ENCODE measurements at places on chromosomes 2 and 18. TPM values are rescaled to one million over a fixed set of nuclear protein-coding genes. Genes with fewer than 3 reads are reported as not detected.

DNA sequence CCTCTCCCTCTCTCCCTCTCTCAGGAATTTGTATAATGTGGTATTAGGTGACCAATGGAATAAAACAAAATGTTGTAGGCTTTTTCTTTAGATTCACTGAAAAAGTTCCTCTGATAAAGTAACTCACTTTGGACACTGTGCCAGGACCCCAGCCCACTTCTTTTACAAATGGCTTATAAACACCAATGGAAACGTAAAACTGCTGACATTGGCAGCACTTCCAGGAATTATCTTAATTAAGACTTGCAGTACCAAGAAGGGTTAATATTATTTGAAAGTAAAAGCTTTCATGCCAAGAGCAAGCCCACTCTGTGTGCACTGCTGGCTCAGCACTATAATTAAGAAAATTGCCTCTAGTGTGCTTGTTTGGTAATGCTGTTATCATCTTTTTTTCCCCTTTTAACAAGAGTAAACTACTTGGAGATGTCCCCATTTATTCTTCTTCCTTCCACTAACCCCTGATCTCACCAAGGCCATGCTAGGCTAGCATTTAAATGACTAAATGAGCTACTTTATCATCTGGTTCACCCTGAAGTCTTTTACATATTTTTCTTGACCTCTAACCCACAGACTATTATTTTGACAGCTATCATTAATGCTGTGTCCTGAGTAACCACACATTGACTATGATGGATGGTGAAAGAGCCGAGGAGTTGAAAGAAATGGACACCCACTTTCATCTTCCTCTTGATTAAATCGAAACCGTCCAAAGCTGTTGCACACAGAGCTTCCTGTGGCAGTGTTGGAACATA, 232.2 kb upstream of the ETAA1 start:
- no peak for DNase-seq
- H3K36me3 ChIP-seq: no peaks in the 10 kb centered on the region
- no peaks in the 10 kb centered on the region for H3K4me1 ChIP-seq
- H3K27me3 ChIP-seq: no peaks in the 10 kb centered on the region

GRCh38 chr2:100110614-100111000, 31.8 kb downstream of the AFF3 start:
- no peak for DNase-seq
- peaks cover 30% of the 10 kb centered on the region for H3K27me3 ChIP-seq
- no peak overlapping the region for H3K4me3 ChIP-seq
- no peak overlapping the region for H3K27ac ChIP-seq
- no peaks in the 10 kb centered on the region for H3K36me3 ChIP-seq

DNA sequence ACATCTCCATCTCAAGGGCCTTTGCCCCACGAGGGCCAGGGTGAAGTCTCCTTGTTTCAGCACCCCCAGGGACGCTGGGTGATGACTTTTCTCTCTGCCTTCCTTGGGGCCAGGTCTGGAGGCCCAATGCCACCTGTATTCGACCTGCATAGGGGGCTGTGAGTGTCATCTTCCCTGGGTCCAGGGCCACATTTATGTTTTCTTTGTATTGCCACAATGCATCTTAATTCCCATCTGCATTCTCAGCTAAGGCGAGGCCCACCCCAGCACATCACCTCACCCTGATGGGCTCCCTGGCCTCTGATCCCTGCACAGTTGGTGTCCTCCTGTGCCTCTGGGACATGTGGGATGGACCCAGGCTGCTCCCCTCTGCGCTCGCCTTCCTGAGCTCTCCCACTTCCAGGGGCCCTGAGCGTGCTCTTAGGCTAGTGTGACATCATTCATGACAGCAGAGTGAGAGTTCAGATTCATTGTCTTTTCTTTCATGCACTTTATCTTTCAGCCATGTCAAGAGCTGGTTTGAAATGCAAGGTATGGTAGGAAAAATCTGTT, 122.0 kb upstream of the COPS8 start:
- no peaks in the 10 kb centered on the region for H3K27me3 ChIP-seq
- H3K4me1 ChIP-seq: peaks cover 10% of the 10 kb centered on the region
- DNase-seq: no peak
- peaks cover 4% of the 10 kb centered on the region for H3K36me3 ChIP-seq
- no peak overlapping the region for H3K27ac ChIP-seq

- H3K4me3 ChIP-seq: no peak overlapping the region
- no peaks in the 10 kb centered on the region for H3K4me1 ChIP-seq
- no peaks in the 10 kb centered on the region for H3K27me3 ChIP-seq
Measured at GRCh38 chr2:64244037-64244416, 99.8 kb upstream of the PELI1 start.

DNA sequence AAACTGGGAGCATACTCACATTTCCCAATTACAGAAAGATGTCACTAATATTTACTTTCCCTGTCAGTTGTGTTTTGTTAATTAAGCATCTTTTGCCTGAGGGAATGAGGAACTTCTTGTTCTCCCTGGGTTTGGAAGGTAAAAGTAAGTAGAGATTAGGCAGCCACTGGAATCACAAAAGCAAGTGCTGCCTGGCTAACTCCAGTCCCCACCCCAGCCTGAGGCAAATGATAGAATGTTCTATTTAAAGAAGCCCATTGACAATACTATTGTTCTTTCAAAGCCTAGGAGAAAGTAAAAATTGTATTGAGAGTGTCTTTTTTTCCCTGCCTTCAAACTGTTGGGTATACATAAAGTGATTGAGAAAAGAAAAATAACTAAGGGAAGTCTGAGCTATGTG, 93.8 kb downstream of the MBD2 start:
- no peak overlapping the region for H3K4me3 ChIP-seq
- no peak for DNase-seq
- H3K27ac ChIP-seq: no peak overlapping the region
- H3K36me3 ChIP-seq: no peaks in the 10 kb centered on the region
- H3K27me3 ChIP-seq: no peaks in the 10 kb centered on the region
- H3K4me1 ChIP-seq: peaks cover 6% of the 10 kb centered on the region

- no peak overlapping the region for H3K4me3 ChIP-seq
- H3K27ac ChIP-seq: no peak overlapping the region
- no peak for DNase-seq
Measured at GRCh38 chr2:47599171-47599570, 183.8 kb upstream of the MSH6 start.

GRCh38 chr2:21818212-21818795, 694.5 kb downstream of the TDRD15 start:
- no peaks in the 10 kb centered on the region for H3K36me3 ChIP-seq
- no peak overlapping the region for H3K27ac ChIP-seq
- H3K4me1 ChIP-seq: no peaks in the 10 kb centered on the region
- no peak overlapping the region for H3K4me3 ChIP-seq
- no peaks in the 10 kb centered on the region for H3K27me3 ChIP-seq

DNA sequence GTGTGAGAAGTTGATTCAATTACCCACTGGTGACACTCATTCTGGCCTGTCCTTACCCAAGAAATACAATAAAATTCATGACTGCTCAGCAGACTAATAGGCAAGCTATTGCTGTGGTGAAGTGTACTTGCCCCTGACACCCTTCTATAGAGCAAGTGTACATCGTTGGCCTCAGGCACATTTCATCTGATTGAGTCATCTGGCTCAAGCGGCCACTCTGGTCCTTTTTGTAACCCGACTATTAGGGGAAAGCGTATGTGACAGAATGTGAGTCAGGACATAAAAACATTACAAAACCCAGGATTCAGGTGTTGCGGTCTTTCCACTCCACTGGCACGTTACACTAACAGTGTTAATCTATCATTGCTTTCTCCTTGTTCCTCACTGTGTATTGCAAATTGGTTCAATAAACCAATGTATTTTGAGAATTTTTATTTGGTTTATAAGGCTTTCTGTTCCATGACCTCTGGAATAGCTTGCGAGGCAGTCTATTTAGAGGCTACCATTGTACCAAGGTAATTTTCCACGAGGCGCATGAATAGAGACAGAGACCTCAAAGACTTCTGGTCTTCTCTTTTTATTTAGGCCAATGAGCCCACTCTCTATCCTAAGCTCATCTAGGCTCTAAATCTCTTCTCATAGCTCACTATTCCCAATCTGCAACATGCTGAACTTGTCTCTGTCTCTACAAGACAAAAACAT, 10.2 kb upstream of the TTC32 start:
- peaks cover 14% of the 10 kb centered on the region for H3K36me3 ChIP-seq
- no peak overlapping the region for H3K27ac ChIP-seq
- no peaks in the 10 kb centered on the region for H3K27me3 ChIP-seq

PSD4 gene
- total RNA-seq: 198 TPM

HOXD4 gene
- not detected for total RNA-seq

FEV gene
- not detected for total RNA-seq

DNAJC27 gene
- 4.2 TPM for total RNA-seq

Measured in activated naive CD8-positive, alpha-beta T cell treated with anti-CD3 and anti-CD28 coated beads for 36 hours (primary cell).